ENCODE measurements at places on chromosomes 4 and X.
A peak's percentile ranks its signal among the peaks of the same experiment; 100 is the strongest.

DNA sequence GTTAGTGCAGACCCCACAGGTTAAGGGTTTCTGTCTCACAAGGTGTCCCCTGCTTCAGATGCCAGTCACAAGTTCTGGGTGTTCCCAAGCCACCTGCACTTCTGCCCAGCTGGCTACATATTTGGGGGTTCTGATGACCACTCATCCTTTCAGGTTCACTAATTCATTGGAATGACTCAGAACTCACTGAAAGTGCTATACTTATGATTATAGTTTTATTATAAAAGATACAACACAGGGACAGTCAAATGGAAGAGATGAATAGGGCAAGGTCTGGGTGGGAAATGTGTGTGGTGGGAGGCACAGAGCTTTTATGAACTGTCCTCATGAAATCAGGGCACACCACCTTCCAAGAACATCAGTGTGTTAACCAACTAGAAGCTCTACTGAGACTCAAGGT lies 97.7 kb upstream of the CASK start:
- no peak overlapping the region for H3K27ac ChIP-seq
- no peak overlapping the region for H3K4me3 ChIP-seq
- DNase-seq = no peak
- H3K4me1 ChIP-seq = no peaks in the 10 kb centered on the region
- no peaks in the 10 kb centered on the region for H3K36me3 ChIP-seq
- H3K27me3 ChIP-seq = no peaks in the 10 kb centered on the region

GRCh38 chr4:110292994-110293744 lies 94.8 kb upstream of the ELOVL6 start:
- no peak overlapping the region for H3K27ac ChIP-seq
- H3K36me3 ChIP-seq = no peaks in the 10 kb centered on the region
- no peak for DNase-seq
- H3K4me1 ChIP-seq = peaks cover 4% of the 10 kb centered on the region
- no peak overlapping the region for H3K4me3 ChIP-seq

- H3K27me3 ChIP-seq = no peaks in the 10 kb centered on the region
- no peak overlapping the region for H3K27ac ChIP-seq
- no peaks in the 10 kb centered on the region for H3K36me3 ChIP-seq
- H3K4me1 ChIP-seq = no peaks in the 10 kb centered on the region
- peak; percentile 24 for DNase-seq
Observed at GRCh38 chr4:171478181-171478580, 335.0 kb upstream of the GALNTL6 start.

- no peak for DNase-seq
- H3K27me3 ChIP-seq = no peaks in the 10 kb centered on the region
- no peak overlapping the region for H3K4me3 ChIP-seq
- H3K27ac ChIP-seq = no peak overlapping the region
- no peaks in the 10 kb centered on the region for H3K4me1 ChIP-seq
Observed at GRCh38 chr4:78630615-78631014, 79.0 kb downstream of the ANXA3 start.

- H3K36me3 ChIP-seq = peaks cover 2% of the 10 kb centered on the region
- H3K27me3 ChIP-seq = no peaks in the 10 kb centered on the region
- DNase-seq = no peak
- no peaks in the 10 kb centered on the region for H3K4me1 ChIP-seq
- H3K4me3 ChIP-seq = no peak overlapping the region
Observed at GRCh38 chr4:92066485-92066884, 237.3 kb upstream of the GRID2 start.

DNA sequence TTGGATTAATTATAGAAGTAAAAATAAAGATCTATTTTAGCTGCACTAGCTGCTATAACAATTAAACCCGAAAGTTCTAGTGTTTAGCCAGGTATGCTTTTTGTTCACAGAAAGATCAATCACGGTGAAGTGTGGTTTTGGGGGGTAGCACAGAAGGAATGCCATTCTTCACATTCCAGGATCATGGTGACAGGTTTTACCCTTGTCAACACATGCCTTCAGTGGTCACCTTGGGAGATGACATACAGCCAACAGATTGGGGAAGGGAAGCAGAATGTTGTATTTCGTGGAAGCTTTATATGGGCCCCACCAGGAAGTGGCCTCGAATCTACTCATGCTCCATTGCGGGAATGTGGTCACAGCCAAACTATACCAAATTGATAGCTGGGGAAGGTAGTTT lies 753.6 kb downstream of the RAPGEF2 start:
- H3K27me3 ChIP-seq = no peaks in the 10 kb centered on the region
- no peak overlapping the region for H3K4me3 ChIP-seq
- H3K27ac ChIP-seq = no peak overlapping the region
- DNase-seq = peak; percentile 65
- H3K36me3 ChIP-seq = no peaks in the 10 kb centered on the region
- H3K4me1 ChIP-seq = peaks cover 4% of the 10 kb centered on the region

DNA sequence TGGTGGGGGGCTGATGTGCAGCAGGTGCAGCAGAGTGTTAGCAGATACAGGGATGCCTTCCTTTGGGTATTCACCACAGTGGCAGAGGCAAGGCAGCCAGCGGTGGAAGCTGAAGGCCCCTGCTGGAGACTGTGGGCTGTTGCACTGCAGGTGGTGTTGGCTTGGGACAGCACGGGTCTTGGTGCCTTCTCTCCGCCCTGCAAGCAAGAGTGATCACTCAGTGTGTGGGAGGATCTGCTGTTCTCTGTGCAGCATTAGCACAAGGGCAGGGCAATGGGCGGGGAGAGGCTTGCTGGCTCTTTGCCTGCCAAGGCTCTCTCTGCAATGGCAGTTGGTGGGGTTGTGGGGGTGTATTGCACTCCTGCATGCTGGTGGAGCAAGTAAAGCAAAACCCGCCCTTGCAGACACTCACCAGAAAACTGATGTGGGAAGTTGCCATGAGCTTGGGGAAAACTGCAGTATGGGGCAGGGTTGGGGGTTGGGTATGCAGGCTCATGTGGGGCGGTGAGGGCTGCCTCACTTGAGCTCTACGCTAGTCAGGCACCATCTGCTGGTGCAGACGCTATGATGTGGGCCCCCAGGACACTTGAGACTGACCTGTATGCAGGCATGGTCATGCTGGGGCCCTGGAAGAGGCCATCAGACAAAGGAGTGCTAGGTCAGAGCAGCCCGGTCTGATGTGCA lies 820.8 kb upstream of the GRIA3 start:
- no peaks in the 10 kb centered on the region for H3K4me1 ChIP-seq
- no peak overlapping the region for H3K27ac ChIP-seq
- no peaks in the 10 kb centered on the region for H3K36me3 ChIP-seq
- H3K27me3 ChIP-seq = no peaks in the 10 kb centered on the region
- DNase-seq = peak; percentile 18

DNA sequence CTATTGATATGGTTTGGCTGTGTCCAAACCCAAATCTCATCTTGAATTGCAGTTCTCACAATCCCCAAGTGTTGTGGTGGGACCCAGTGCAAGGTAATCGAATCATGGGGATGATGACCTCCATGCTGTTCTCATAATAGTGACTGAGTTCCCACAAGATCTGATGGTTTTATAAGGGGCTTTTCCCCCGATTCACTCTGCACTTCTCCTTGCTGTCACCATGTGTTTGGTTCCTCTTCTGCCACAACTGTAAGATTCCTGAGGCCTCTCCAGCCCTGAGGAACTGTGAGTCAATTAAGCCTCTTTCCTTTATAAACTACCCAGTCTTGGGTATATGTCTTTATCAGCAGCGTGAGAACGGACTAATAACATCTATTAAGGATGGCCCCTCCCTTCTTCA lies 68.8 kb downstream of the FBXW7 start:
- no peaks in the 10 kb centered on the region for H3K36me3 ChIP-seq
- no peak for DNase-seq
- H3K4me1 ChIP-seq = 0 out of 2 replicates have a peak, but pooled peaks cover 4% of the 10 kb centered on the region
- H3K4me3 ChIP-seq = no peak overlapping the region
- no peaks in the 10 kb centered on the region for H3K27me3 ChIP-seq
- no peak overlapping the region for H3K27ac ChIP-seq

- 0 out of 2 replicates have a peak, but pooled peaks cover 3% of the 10 kb centered on the region for H3K4me1 ChIP-seq
- no peak overlapping the region for H3K4me3 ChIP-seq
- H3K36me3 ChIP-seq = peaks cover 7% of the 10 kb centered on the region
- no peaks in the 10 kb centered on the region for H3K27me3 ChIP-seq
- H3K27ac ChIP-seq = no peak overlapping the region
Observed at GRCh38 chr4:5815641-5816040, 77.2 kb downstream of the CRMP1 start.

DNA sequence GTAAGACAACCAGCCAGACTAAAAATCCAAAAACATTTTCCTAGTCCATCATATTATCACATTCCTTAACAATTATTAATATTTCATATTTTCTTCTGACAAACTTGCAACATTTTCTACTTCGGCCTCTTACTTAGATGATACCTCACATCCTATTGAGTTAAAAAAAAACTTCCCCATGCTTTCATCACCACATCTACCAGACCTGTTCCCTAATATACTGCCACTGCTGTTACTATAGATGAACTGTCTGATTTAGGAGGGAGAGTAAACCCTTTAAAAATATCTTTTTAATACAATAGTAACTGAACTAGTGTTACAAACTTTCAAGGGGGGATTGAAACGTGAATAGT lies 1.5 kb downstream of the FAM200B start:
- no peaks in the 10 kb centered on the region for H3K36me3 ChIP-seq
- no peaks in the 10 kb centered on the region for H3K27me3 ChIP-seq
- peak overlapping the region; percentile 98 for H3K27ac ChIP-seq

DNA sequence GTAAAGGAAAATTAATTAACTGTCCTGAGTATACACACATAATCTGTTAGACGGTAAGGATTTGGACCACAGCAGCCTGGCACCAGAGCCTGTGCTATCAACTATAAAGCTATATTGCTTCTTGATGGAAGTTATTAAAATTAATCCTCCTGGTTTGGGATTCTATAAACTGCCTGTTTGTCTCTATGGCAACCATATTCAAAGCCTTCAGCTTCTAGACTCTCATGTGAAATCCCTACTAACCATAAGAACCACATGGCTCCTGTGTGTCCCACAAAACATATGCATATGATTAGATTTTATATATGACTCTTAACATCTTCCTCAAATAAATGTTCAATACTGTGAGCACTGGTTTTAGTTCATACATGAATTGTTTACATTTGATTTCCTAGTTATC lies 380.8 kb downstream of the ANKRD50 start:
- H3K27ac ChIP-seq = no peak overlapping the region
- no peaks in the 10 kb centered on the region for H3K36me3 ChIP-seq
- DNase-seq = no peak
- H3K4me1 ChIP-seq = no peaks in the 10 kb centered on the region
- H3K27me3 ChIP-seq = no peaks in the 10 kb centered on the region

GRCh38 chr4:13445841-13446790 lies 38.0 kb downstream of the RAB28 start:
- H3K36me3 ChIP-seq = no peaks in the 10 kb centered on the region
- H3K4me1 ChIP-seq = peaks cover 22% of the 10 kb centered on the region
- peak overlapping the region; percentile 83 for H3K4me3 ChIP-seq
- peak overlapping the region; percentile 67 for H3K27ac ChIP-seq
- no peaks in the 10 kb centered on the region for H3K27me3 ChIP-seq

GRCh38 chrX:39195156-39195555 lies 393.9 kb downstream of the MID1IP1 start:
- peak overlapping the region; percentile 32 for H3K4me3 ChIP-seq
- H3K4me1 ChIP-seq = peaks cover 12% of the 10 kb centered on the region
- no peak overlapping the region for H3K27ac ChIP-seq

GRCh38 chrX:130173190-130173895 lies 1.6 kb downstream of the RAB33A start:
- DNase-seq = no peak
- H3K4me3 ChIP-seq = no peak overlapping the region
- H3K36me3 ChIP-seq = no peaks in the 10 kb centered on the region

GRCh38 chr4:158682066-158682465 lies 10.0 kb downstream of the ETFDH start:
- no peak for DNase-seq
- peaks cover 6% of the 10 kb centered on the region for H3K4me1 ChIP-seq

- no peaks in the 10 kb centered on the region for H3K27me3 ChIP-seq
- no peaks in the 10 kb centered on the region for H3K36me3 ChIP-seq
- H3K4me3 ChIP-seq = no peak overlapping the region
- H3K4me1 ChIP-seq = no peaks in the 10 kb centered on the region
- H3K27ac ChIP-seq = no peak overlapping the region
Observed at GRCh38 chr4:38954727-38955126, 77.5 kb downstream of the TMEM156 start.

DNA sequence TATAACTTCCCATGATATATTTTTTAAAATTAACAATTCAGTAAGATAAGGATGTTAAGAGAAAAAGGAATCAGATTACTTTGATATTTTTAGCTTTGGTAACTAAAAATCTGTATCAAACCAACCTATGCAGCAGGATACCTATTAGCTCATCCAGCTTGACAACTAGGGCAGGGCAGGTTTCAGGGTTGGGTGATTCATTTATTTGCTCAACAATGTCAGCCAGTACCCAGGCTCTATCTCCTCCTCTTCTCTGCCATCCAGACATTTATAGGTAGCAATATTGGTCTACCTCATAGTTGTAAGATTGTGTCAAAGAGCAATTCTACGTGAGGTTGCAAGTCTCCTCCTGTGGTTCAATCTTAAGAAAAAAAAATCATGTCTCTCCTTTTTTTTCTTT lies 421.9 kb downstream of the ANKRD50 start:
- no peaks in the 10 kb centered on the region for H3K4me1 ChIP-seq
- no peak overlapping the region for H3K27ac ChIP-seq
- no peaks in the 10 kb centered on the region for H3K27me3 ChIP-seq
- DNase-seq = no peak

- no peaks in the 10 kb centered on the region for H3K27me3 ChIP-seq
- H3K36me3 ChIP-seq = no peaks in the 10 kb centered on the region
- no peak for DNase-seq
- H3K4me3 ChIP-seq = no peak overlapping the region
Observed at GRCh38 chrX:150018931-150019361, 80.7 kb upstream of the EOLA2 start.

DNA sequence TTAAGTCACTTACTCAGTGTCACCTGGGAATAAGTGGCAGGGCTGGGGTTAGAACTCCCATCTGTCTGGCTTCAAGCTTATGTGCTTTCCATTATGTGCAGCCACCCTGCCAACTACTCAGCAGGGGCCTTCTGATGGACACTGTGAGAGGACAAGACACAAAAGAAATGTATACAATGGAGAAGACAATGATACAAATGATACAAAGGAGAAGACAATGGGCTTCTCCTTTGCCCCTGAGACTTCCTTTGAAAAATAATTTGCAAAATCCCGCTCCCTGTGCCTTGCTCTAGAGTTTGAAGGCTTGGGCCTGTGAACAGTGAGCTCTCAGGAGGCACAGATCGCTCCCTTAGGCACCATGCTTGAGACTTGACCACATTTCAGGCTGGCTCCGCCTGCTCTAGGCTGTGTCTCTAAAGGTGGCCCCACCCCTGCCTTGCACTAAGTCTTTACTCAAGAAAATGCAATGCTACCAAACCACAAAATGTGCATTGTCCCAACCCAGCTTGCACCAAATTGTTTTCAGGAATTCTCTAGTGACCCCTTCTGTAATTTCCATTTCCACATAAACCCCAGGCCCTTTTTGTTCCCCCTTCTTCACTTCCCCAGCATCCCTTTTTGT lies 27.1 kb upstream of the STX18 start:
- 0 out of 2 replicates have a peak, but pooled peaks cover 11% of the 10 kb centered on the region for H3K27me3 ChIP-seq
- H3K36me3 ChIP-seq = peaks cover 4% of the 10 kb centered on the region
- H3K4me1 ChIP-seq = no peaks in the 10 kb centered on the region
- H3K4me3 ChIP-seq = no peak overlapping the region
- H3K27ac ChIP-seq = no peak overlapping the region
- DNase-seq = no peak
